ENCODE measurements at places on chromosomes 1 and 21.

GRCh38 chr1:155017946-155018316, 15.3 kb downstream of the ZBTB7B start:
- DNase-seq: no peak

DNA sequence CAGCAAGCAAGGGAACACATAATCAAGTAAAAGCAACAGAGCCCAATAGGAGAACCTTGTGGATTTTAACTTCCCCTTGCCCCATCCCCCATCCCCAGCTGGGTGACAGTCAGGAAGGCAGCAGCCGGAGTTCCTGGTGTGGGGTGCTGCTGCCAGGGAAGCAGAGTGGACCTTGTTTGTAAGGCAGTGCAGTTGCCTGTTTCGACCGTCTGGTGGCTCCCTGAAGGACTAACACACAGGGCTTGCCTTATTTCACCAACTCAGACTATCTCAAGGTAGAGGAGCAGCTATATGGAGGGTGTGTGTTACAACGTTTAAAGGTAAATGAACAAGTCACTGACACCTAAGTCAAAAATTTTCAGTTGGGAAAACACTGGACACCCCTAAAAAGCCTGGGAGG, 6.6 kb downstream of the KRTAP10-8 start:
- no peak for DNase-seq

DNA sequence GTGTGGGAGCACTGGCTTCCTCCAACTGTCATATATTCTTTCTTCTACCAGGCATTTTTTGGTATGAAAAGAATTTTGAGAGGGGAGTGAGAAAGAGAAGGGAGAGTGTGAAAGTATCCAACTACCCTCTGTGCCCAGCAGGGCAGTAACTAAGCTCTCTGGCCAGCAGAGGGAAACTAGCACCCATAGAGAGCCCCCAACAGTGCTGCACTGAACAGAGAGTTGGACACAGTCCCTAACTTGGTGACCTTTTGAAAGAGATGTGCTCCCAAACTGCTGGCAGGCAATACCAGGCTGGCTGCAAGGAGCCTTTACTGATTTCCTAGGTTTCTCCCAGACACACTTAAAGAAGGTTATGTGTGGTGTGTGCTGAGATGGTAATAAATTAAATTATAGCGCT, 118.8 kb upstream of the PBX1 start:
- no peak for DNase-seq

DNA sequence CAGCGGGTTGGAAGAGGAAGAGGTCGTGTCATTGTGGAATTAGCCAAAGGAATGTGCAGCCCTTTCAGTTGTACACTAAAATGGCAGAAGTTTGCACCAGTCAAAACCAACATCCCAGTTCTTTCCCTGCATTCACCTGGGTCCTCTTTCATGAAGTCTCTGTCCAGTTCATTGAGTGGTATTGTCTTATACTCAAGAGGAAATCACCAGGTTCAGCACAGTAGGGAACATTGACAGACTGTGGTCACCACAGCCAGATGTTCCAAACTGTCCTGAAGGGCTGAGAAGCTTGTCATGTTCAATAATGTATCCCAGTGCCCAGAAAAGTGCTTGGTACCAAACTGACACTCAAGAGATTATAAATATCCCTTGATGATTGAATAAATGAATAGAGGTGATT, 131.6 kb downstream of the GLUL start:
- no peak for DNase-seq

DNA sequence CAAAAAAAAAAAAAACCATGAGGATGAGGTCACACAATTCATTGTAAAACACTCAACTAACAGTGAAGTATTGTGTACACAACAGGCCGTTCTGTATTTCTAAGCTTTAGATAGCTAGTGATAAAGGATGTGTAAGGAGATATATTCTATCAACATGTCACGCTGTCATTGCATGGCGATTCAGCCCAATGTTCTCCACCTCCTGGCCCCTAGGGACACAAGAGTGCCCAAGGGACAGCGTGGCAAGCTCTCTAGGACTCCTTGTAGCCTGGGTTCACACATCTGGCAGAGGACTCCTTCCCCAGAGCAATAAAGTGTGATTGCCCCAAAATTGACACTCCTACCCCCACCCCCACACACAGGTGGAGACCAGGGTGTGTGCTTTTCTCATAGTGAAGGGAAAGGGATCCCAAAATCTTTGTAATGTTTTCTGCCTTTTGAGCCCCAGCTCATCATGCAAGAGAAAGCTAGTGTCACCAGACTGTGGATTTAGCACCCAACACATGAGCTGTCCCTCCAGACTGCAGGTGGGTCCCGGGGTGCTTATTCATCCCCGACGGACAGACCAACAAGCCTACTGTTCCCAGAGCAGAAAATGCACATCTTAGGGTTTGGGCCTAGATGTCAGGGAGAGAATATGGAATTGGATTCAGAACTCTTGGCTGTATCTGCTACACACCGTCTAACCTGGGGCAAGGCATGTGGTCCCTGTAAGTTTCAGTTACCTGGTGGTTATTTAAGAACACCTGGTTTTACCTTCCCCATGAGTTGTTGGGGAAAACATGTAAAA, 11.5 kb downstream of the TMPRSS3 start:
- no peak for DNase-seq

- no peak for DNase-seq
Measured at GRCh38 chr1:184590163-184590750, 164.4 kb downstream of the EDEM3 start.

- DNase-seq: no peak
Measured at GRCh38 chr1:61290525-61290924, 208.2 kb downstream of the NFIA start.

DNA sequence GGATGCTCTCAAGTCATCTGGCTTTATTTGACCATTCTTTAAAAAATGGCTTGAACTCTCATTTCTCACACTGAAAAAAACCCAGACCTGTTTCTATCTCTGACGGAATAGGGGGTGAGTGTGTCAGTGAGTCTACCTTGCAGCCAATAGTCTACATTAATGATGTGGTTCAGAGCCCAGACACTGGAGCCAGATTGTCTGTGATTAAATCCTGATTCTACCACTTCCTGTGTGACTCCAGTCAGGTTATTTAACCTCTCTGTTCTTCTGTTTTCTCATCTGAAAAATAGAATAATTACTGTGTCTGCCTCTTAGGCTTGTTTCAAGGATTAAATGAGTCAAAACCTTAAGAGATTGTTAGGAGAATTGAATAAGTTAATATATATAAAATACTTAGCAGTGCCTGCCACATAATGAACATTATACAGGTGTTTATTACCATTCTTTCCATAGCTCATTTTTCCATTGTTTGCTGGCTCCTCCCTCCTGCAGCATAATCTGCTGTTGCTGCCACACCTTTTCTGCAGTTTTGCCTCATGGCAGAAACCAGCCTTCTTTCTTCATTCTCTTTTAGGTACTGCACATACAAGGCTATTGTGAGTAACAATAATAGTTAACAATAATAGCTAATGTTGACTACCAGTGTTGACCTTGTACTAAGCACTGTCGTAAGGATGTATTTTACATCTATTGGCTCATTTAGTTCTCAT, 157.6 kb upstream of the IVNS1ABP start:
- DNase-seq: no peak

- DNase-seq: peak; percentile 14
Measured at GRCh38 chr1:112501810-112502641, 6.7 kb upstream of the WNT2B start.

DNA sequence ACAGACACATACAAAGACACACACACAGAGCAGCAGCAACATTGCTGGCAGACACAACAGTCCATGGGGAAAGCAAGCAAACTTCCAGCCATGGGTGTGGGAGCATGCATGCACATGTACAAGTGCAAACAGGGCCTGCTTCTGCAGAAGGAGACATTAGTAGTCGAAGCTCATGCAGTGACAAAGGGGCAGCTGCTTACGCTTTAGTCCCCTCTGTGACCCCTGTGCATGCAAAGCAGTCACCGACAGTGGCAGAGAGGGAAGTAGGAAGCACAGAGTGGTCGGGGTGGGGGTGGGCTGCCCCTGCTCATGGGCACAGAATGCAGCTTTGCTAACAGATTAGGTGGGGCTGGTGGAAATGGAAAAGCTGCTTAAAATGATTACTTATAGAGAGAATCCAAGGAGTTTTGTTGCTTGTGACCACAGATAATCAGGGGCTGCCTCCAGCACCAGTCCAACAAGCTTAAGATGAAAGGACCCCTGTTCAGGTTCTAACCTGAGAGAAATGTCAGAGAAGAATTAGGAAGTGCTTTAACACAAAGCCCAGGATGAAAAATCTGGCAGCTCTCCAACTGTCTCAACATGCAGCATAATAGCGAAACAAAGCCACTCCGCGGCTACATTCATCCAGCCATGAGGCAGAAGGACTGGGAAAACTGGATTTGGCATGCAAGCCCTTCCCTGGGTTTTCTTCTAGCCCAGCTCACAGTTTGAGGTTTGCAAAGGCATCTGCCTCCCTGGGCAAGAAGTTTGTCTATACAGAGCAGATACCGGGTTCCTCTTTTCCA, 378.9 kb downstream of the KCNH1 start:
- no peak for DNase-seq

GRCh38 chr1:190679454-190679853, 201.8 kb upstream of the BRINP3 start:
- no peak for DNase-seq

- DNase-seq: no peak
Measured at GRCh38 chr1:233641029-233641428, 27.1 kb downstream of the KCNK1 start.

All from activated CD4-positive, CD25-positive, alpha-beta regulatory T cell treated with anti-CD3 and anti-CD28 coated beads, Interleukin-2, amount 50 U/mL, for 16 hours (primary cell).